ENCODE measurements at places on chromosomes 11 and 22.

DNA sequence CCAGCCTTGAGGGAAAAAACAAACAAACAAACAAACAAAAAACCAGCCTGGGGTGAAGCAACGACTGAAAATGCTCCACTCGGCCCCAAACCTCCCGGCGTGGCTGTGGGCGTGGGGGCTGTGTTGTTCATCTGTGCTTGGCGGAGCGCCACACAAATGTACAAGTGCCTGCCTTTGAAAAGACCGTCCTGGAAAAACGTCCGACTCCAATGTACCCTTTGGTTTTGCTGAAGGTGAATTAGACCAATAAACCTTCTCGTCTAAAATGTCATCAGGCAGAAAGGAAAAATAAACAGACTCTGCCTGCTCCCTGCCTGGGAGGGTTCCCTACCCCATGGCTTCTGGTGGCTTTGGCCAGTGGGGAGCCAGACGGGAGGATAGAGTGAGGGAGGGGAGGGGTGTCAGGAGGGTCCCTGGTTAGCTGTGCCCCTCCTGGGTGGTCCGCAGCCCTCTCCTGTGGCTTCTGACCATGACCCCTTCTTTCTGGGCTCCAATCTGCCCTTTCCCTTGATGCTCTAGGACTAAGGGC lies 93.9 kb downstream of the TRMU start:
- no peak for DNase-seq

DNA sequence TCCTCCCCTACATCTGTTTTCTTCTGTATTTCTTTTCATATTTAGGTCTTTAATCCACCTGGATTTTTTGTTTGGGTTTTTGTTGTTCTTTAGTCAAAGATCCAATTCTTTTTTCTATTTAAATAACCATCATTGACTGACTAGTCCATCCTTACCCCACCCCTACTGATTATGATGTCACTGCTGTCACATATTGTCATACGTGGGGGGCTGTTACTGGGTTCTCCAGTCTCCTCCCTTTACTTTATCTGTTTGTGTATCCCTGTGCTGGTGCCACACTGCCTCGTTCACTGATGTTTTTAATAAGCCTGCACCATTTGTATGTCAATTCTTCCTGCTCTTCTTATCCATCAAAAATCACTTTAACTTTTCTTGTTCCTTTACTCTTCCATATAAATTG lies 6.9 kb upstream of the DCPS start:
- DNase-seq, result no peak

DNA sequence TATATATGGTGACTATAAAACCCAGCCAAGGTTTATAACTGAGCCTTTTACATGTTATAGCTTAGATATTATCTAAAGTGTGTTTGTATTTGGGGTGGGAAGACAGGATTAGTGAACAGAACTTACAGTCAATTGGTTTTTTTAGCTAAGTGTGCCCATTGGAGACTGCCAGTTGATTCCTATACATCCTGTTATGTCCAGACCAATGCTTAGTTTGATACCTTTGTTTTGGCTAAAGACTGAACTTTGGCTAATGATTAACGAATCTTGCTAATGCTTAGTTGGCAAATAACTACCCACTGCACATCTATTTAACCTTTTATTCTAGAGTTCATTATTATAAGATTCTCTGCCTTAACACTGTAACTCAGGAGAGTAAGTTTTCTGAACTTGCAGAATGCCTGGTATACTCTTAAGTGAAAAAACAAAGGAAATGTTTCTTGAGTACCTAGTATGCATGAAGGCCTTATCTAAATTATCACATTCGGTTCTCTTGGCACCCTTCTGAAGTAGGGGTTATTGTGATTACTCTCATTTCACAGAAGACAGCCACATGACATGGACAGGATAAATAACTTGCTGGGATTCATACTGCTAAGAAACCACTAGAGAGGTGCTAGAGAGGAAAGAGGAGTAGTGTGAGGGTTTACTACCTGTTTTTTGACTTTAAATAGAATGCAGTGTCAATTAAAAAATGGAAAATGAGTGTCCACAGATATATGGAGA lies 54.0 kb downstream of the KREMEN1 start:
- peak; percentile 82 for DNase-seq

DNA sequence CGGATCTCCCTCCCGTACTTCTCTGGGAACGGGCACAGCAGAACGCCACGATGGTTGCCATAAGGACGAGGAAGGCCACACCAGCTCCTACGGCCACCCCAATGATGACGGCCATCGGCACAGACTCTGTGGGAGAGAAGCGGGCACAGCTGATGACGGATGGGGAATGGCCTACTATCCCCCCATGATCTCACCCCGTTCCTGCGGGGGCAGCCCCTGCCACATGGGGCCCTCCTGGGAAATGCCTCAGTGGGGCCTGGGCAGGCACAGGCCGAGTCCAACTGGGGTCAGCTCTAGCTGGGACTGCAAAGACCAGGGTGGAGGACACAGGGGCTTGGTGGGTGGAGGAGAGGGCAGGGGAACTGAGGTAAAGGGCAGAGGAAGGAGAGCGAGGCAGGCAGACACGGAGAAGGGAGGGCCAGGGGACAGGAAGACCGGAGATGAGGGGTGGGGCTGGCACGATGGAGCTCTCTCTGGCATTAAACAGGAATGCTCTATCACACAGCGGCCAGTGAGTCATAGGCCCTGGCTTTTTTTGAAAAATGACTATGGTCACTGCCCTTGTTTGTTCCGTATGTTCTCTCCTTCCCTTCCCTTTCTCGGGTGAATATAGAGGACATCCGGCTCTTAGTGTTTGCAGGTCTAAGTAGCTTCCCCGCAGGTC lies 76.0 kb downstream of the ST3GAL4 start:
- no peak for DNase-seq

- peak; percentile 78 for DNase-seq
Measured at GRCh38 chr11:59802639-59803176, 7.9 kb downstream of the MRPL16 start.

- DNase-seq, result no peak
Measured at GRCh38 chr22:36493690-36494110, 12.3 kb upstream of the TXN2 start.

- DNase-seq, result no peak
Measured at GRCh38 chr11:96114178-96115064, 190.5 kb upstream of the MTMR2 start.

DNA sequence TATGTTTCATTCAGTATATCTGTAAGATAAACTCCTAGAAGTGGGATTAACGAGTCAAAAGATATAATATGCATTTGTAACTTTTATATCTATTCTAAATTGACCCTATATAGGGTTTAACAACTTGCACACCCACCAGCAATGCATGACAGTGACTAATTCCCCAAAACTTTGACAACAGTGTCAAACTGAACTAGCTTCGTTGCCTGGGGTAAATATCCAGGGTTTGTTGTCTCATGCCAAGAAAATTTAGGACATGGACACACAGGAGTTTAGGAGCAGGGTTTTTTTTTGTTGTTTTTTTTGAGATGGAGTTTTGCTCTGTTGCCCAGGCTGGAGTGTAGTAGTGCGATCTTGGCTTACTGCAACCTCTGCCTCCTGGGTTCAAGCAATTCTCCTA lies 5.1 kb downstream of the SNU13 start:
- DNase-seq, result no peak

DNA sequence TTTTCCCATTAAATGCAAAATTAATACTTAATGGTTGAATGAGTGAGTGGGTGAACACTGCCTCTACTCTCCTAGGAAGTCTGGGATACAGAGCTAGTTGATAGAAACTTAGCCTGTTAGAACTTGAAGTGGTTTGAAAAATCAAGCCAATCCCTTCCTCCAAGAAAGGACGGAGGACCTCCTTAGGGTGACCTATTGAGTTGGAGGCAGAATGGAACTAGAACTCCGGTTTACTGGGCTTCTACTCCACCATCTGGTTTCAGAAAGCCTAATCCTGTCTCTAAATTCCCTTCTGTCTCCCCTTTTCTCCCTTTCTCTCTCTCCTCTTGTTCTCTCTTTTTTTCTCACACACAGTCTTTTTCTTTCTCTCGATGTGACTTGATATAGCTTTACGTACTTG lies 19.6 kb upstream of the IL18BP start:
- no peak for DNase-seq

GRCh38 chr11:21820176-21820575 lies 372.7 kb upstream of the ANO5 start:
- DNase-seq, result no peak

GRCh38 chr11:78386215-78386941 lies 31.2 kb downstream of the GAB2 start:
- DNase-seq, result no peak

DNA sequence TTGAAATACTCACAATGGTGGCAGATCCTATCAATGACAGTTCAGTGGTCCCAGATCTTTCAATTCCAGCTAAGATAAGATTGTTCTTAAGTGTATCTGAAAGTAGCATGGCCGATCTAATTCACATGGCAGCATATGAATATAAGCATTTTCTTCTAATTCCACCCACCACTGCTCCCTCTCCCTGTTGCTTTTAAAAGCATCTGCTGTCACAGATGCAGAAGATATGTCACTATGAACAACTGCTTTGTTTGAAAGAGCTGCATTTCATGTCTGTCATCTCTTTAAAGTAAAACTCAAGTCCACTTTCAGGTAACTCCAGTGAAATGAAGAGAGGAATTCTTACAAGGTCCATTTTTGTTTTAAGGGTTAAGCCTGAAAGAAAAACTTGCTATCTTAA lies 1044.0 kb downstream of the DLG2 start:
- no peak for DNase-seq

DNA sequence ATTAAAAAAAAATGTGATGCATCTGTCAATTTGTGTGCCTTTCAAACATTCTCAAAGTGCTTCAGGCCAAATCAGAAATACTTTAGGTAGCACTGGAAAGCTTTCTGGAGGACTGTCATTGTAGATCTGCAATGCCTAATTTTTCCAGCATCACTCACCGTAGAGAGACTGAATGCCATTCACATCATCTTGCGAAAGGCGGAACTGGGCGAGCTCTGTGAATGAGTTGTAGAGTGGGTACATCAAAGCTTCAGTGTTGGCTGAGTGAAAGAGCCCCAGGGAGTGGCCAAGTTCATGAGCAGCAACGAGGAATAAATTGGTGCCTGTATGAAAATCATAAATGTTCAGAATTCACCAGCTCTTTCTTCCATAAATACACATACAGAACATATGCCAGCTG lies 4.0 kb downstream of the MMP10 start:
- no peak for DNase-seq

DNA sequence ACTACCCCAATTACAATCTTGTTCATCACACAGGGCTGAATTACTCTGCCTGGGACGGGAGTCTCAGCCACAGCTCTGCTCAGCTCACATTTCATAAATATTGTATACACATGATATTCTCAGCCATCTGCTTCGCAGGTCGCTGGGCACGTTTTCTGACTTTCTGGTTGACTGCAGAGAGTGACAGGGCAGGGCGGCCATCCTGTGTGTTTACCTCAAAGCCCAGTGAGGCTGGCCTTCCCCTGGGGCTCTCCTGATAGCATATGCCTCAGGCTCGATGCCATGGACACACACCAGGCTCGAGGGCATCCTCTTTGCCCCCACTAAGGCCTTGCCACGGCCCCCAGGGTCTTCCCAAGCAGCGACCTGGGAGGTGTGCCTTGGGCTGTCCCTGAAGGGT lies 345.0 kb downstream of the CADM1 start:
- DNase-seq, result no peak

DNA sequence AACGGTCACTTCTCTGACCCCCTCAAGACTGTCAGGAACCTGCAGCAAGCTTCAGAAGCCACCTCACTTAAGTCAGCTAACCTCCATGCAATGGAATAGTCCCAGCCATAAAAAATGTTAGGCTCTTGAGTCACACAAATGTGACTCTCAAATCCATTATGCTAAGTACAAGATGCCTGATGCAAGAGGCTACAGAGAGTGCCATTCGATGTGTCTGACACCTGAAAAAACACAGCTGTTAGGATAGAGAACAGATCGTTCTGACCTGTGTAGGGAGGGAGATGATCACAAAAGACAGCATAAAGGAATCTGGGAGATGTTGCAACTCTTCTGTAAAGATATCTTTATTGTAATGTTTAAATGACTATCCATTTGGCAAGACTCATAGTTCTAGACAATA lies 712.4 kb downstream of the TBC1D22A start:
- DNase-seq, result no peak

DNA sequence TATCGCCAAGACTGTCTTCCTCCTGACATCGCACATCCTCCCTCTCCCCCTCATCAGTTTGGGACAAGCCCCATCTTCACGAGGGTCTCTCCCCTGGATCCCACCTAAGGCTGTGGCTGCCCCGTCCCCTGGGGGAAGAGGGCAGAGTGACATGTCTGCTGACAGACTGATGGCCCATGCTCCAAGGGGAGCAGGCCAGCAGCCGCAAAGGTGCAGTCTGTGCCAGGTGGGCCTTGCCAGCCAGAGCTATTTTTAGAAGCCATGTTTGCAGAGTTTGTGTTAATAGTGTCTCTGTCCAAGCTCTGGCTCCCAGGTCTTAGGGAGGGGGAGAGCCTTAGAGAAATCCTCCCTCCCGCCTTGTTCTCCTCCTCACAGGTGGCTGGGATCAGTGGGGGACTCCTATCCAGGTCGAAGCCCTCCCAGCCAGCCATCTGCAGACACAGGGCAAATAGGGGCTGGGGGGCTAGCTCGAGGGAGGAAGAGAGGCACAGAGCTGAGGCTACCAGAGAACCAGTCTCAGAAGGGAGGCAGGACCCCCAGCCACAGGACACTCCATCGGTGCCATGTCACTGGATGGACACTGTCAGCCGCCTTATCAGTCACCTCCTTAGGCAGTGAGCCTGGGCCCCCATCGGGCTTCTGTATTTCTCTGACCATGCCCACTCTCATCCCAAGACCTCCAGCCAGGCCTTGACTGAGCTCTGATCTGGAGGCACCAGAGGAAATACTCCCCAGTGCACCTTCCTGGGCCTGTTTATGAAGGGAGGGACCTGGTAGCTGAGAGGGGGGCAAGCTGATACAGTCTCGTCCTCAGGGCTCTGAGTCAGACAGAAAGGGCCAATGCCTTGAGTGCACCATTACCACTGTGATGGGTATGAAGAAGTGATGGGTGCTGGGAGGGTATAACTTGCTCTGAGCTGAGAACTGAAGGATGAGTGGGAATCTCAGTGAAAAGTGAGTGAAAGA lies 49.3 kb downstream of the CHRDL2 start:
- DNase-seq, result no peak
